ENCODE measurements at places on chromosomes 16 and 17.

DNA sequence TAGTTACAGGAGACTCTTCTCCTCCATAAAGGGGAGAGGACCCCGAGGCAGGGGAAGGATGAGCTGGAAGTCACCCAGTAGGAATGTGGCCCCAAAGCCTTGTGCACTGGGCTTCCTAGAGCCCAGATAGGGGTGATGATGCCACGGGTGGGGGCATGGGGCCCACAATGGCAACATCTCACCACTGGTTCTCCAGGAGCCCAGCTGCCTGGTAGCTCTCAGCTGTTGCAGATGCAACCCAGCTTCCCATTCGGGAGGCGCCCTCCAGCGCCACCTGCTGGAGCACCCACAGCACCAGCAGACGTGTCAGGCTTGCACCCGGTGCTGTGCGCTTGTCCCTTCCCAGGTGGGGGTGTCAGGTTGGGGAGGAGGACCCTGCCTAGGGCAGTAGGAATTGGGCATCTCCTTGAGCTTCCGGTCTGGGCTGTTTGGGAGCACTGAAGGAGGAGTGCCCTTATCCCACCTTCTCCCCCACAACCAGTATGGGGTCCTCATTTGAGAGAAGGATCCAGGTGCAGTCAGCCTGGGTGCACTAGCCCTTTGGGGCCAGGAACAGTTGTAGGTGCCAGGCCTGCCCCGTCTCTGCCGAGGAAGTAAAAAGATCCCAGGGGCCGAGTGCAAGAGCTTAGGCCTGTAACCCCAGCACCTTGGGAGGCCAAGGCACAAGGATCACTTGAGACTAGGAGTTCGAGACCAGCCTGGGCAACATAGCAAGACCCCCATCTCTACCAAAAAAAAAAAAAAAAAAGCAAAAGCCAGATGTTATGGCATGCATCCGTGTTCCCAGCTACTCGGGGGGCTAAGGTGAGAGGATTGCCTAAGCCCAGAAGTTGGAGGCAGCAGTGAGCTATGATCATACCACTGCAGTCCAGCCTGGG lies 14.4 kb downstream of the CDIPT start:
- DNase-seq, result peak; percentile 84

- DNase-seq, result peak; percentile 31
Measured at GRCh38 chr16:19294156-19294649, 8.7 kb downstream of the CLEC19A start.

DNA sequence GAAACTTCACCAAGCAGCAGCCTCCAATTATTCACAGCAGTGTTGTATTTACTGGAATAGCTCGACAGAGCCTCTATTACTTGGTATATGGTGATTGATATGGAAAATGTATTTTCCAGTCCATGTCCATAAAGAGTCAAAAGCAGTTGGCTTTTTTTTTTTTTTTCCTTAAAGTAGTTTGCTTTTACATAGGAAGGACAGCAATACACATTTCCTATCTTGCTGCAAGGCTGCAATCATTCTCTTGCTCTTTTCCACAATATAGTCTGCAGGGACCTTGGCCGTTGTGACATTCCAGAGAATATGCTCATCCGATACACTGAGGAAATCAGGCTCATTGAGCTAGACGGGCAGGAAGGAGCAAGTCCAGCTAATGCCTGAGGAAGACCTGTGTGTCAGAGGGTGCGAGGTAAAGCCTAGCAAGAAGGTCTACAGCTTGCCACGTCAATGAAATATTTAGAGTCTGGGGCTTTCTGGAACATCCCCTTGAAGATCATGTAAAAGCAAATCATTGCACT lies 131.1 kb downstream of the ENGASE start:
- DNase-seq, result no peak

DNA sequence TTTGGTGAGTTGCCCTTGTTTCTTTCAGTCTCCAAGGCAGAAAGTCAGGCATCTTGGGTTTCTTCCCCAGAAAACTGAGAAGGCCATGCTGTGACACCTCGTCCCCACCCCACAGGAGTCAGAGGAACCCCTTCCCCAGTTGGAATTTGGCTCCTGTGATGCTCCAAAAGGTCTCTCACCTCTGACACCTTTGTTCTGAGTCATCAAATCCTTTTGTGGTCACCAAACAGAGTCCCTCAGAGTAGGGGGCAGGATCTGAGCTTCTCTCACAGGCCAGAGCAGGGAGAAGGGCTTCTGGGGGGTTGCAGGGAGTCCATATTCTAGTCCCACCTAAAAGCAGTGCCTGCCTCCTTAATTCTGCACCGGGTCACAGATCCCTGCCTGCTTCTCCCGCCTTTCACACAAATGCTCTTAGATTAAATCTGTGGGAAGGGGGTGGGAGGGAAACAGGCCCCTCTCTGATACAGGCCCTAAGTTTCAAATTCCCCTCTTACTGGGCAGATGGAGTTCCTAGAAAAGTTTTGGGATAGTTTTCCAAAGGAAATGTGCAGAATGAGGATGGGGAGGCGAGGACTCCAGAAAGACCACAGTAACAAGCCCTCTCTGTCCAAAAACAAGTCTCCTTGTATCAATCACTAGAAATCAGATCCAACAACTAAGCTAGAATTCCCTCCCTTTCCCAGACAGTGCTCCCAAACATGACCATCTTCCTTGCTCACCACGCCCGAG lies 1.3 kb downstream of the PHOSPHO1 start:
- no peak for DNase-seq

DNA sequence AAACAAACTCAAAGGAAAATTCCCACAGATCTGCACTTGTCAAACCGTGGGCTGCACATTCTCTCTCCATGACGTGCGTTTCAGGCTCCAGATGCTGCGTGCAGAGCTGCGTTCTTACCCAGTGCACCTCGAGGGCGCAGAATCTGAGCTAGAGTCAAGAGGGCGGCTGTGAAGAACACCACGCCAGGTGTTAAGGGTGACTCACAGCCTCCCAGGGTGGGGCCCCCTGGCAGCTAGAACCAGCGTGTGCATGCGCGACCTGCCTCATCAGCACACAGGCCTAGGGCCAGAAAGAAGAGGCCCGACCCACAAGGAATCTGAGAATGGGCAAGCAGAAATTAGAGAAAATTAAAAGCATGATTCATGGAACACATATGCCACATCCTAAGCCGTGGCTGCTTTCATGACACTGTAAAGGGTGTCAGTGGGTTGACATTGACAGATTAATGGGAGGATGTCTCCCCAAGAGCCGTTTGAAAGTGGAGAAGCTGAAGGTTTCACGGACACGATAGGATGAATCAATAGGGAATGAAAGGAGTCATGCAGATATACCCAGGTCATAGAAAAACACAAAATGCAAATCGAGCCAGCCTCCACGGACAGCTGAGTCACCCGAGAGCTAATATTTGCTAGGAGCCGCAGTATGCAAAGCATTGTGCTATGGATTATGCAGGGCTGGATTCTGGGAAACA lies 29.0 kb downstream of the MARCHF10 start:
- DNase-seq, result peak; percentile 95

DNA sequence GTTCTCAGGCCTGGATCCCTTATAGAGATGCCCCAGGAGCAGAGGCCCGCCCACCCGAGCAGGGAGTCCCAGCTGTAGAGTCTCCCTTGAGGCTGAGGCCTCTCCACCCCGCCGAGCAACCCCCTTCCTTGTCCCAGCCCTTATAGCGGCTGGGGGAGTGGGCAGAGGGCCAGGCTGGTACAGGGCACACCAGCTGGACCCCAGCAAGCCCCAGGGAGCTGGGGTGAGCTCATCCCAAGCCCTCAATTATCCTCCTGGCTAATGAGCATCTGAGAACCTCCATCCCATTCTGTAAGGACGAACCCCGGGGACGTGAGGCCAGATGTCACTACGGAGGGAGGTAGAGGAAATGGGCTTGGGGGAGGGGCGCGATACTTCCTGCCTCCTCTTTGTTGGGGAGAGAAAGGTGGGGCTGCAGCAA lies 3.2 kb upstream of the SNN start:
- peak; percentile 99 for DNase-seq

- DNase-seq, result no peak
Measured at GRCh38 chr16:29909391-29909790, 9.1 kb downstream of the ASPHD1 start.

DNA sequence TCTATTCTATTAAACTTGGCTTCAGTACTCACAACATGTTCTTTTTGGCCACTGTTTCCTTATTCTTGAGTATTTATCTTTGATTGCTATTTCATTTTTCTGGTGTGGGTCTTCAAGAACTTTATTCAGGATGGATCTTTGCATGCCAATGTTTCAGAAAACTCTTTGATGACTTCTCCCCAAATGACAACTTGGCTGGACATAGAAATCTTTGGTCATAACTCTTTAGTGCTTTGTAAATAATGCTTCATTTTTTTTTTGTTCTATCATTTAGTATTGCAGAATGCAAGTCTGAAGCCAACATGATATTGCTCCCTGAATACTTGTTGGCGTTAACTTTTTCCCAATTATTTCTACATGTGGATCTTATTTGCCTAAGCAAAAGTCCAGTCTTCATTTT lies 103.6 kb upstream of the HS3ST2 start:
- no peak for DNase-seq

DNA sequence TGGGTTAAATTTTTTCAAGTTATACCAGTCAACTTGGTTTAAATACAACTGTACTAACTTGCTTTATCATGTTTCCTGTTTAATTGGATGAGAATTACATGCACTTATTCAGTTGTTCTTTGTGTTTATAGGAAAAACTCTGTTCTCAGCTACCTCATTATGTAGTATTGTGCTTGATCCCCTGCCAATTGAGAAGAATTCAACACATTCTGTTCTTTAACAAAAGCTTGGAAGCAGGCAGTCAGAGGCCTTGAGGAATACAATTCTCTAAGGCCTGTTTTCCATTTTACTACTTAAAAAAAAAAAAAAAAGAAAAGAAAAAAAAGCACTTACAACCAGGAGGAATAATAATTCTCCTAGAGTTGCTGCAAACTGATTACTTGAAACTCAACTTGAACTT lies 60.6 kb upstream of the CMIP start:
- DNase-seq, result no peak

- DNase-seq, result peak; percentile 39
Measured at GRCh38 chr16:57045694-57046381, 46.5 kb upstream of the CPNE2 start.

GRCh38 chr17:15194859-15195277 lies 70.3 kb downstream of the PMP22 start:
- DNase-seq, result peak; percentile 95

DNA sequence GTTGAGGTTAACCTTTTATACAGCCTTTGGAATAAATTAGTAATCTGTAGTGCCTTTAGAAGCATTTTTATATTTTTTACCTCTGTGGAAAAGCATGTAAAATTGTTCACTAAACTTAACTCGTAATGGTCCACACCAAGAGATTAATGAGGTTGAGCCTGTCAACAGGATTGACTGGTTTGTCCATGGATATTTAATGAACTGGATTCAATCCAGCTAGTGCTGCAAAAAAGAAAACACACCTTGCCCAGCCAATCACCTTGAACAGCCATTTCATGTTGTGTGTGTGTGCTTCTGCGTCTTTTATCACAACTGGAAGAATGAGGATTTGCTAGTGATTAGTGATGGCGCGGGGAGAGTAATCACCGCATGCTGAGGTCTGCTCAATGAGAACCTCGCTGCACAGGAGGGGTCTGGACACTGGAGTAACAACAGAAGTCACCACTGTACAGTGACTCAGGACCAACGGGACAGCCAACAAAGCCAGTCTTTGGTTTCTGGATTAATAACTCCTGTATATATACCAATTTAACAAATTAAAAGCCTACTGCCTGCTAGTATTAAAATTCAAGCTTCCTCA lies 33.7 kb downstream of the LITAFD start:
- no peak for DNase-seq

- peak; percentile 81 for DNase-seq
Measured at GRCh38 chr17:28570716-28571360, 486 bp downstream of the PIGS start.

DNA sequence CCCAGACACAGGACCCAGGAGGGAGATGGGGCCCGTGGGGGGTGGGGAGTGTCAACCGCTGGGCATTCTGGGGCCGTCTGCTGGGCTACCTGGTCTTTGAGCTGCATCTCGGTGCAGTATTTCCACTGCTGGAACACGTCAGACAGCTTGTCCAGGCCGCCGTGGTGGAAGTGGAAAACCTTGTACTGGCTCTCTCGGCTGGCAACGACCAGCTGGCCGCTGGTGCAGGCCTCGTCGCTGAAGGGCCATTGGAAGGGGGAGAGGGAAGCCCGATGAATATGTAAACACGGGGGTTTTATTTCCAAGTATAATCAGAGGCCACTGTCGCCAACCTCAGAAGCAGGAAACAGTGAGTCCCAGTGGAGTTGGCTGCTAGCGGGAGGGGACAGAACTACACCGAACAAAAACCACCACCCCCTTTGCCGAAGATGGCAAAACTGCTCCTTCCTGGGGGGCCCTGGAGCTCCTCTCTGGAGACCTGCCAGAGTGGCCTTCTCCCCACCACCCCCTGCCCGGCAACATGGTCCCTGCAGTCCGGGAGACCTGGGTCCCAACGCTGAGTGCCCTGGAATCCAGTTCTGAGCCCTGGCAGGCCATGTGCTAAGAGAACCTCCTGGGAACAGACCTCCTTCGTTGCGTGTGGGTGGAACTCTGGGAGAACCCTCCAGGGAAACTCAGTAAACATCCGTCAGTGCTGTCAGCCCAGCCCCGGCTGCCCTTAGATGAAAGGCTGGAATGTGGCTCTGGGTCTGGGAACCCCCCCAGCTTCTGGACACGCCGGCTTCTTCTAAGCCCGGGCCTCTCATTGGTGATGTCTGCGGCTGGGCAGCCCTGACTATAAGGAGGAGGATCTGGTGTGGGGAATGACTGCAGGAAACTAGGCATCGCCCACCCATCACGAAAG lies 84.1 kb downstream of the TBC1D16 start:
- DNase-seq, result peak; percentile 15

DNA sequence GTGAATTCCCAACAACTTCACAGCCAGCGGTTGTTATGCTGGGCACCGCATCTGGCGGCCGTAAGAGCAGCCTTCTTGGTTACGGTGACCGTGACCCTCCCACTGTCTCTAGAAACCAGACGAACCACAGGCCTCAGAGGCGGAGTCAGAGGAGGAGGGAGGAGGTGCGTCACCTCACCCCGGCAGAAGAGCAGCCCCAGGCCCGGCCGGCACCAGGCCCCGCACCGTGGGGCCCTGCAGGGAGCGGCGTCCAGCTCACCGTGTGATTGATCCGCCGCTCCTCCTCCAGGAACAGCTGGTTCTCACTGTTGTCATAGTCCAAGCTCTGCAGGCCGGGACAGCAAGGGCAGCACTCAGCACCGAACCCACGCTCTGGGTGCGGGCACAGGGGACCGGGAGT lies 13.7 kb downstream of the CLCN7 start:
- DNase-seq, result no peak

GRCh38 chr17:74204474-74204873 lies 996 bp downstream of the RPL38 start:
- DNase-seq, result no peak

GRCh38 chr16:31148281-31148728 lies 1.6 kb downstream of the PRSS36 start:
- DNase-seq, result peak; percentile 67

- DNase-seq, result peak; percentile 80
Measured at GRCh38 chr17:8221663-8222379, 11.4 kb upstream of the AURKB start.

- DNase-seq, result peak; percentile 58
Measured at GRCh38 chr16:48156790-48157209, 1.0 kb upstream of the ABCC12 start.

All from NCI-H69 (cell line).